Fibroblast of villous mesenchyme (primary cell): ENCODE measurements at places on chromosomes 3 and 15.

DNA sequence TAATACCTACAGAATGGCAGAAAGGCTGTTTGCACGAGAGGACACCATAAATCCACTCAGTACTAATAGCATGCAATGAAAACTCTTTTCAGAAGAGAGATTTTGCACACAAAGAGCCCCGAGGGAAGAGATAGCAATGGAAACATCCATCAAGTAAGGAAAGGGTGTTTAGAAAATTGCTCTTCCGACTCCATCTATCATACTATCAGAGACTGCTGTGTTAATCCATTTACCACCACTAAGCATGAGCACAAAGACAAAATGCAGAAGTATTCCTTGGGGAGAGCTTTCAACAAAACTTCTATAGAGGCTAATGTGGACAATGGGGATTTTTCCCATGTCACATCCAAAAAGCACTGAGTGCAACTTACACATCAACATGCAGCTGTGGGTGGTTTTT, 72.1 kb upstream of the PLAAT1 start:
- DNase-seq: no peak

GRCh38 chr3:106013971-106014370, 145.2 kb upstream of the CBLB start:
- peak; percentile 90 for DNase-seq

DNA sequence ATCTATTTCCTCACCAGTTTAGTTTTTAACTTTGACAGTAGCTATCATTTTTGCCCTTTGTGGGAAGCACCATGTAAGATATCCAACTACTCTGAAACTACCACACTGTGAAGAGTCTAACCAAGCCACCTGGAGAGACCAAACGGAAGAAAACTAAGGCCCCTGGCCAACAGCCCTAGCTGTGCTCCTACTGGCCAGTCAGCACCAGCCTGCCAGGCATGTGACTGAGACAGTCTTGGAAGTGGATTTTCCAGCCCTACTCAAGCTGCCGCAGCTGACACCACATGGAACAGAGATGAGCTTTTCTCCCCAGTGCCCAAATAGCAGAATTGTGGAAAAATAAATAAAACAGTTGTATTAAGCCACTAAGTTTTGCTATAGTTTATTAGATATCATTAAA, 2.9 kb upstream of the TBC1D5 start:
- no peak for DNase-seq

DNA sequence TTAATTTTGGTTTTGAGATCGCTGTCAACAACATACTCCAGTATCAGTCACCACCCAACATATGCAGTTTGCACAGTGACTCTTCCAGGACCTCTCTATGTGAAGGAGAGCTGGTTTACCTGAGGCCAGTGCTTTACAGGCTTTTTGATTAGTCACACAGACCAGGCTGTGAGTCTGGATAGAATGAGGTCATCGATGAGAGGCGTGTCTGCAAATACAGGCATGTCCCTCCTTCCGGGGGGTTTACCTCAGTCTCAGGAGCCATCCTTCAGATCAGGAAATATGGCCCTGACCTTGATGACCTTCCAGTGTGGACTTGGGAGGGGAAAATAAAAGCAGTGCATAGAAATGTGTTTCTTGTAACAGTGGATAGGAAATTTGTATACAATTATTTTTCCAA, 46.9 kb downstream of the KBTBD12 start:
- no peak for DNase-seq
